Activated CD4-positive, alpha-beta T cell treated with anti-CD3 and anti-CD28 coated beads, Interleukin-2, amount 50 U/mL, for 4 hours (primary cell): ENCODE measurements at places on chromosomes 7 and 10.

GRCh38 chr10:107022600-107023354 lies 141.7 kb downstream of the SORCS1 start:
- DNase-seq = no peak

GRCh38 chr10:112858986-112859651 lies 90.9 kb upstream of the TCF7L2 start:
- DNase-seq = no peak

DNA sequence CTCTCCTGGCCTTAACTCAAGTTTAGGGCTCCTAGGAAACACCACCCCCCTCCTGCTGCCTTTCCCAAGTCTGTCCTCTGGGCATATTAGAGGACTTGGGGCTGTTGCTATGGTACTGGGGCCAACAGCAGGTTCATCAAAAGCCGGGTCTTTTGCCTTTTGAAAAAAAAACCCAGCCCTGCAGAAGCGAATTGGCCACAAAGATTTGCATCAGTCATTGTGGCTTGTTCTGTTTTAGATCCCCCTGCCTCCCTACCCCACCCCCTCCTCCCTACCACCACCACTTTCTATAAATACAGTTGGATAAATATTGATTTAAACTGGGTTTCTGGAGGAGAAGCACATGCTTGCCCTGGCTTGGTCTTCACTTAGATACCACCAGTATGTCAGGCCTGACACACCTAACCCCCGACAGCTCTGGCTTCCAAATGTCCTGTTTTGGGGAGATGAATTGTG lies 7.0 kb downstream of the MXI1 start:
- DNase-seq = no peak

DNA sequence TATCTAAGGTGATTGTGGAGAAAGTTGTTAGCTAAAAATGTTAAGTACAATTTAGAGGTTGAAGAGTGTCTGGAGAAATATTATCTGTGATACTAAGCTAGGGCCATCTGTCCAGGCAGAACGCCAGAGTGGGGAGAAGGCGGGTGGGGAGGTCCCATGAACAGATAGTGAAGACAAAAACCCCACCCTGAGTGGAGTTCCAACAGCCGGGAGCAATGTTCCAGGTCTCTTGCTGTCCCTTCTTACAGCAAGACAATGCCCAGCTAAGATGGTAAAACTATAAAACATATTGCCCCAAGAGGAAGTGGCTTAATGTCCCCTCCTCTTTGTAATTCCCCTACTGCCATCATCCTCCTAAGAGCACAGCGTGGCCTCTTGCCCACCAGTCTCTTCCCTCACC lies 10.4 kb upstream of the IL15RA start:
- DNase-seq = no peak
